ENCODE measurements at places on chromosomes 6 and 20. TPM values are rescaled to one million over a fixed set of nuclear protein-coding genes. Genes with fewer than 3 reads are reported as not detected.

DNA sequence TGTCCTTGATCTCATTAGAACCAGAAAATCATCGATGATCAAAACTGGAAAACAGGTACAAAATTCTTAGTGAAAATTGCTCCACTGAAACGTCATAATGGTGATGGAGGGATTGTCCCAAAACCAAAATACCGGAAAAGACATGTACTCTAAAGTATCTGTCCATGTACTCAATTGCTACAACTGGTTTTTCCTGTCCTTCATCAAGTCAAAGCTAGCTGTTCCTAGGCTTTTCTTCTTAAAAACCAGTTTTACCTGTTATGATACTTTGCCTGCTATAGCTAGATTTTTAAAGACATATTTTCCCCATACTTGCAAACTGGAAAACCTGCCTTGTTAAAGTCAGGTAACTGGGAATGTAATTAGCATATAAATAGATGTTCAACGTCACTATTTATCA, 50.5 kb upstream of the LRRC1 start:
- no peak for DNase-seq

- no peak for DNase-seq
These were observed 74.2 kb downstream of the CD164 start for GRCh38 chr6:109308018-109308492.

DNA sequence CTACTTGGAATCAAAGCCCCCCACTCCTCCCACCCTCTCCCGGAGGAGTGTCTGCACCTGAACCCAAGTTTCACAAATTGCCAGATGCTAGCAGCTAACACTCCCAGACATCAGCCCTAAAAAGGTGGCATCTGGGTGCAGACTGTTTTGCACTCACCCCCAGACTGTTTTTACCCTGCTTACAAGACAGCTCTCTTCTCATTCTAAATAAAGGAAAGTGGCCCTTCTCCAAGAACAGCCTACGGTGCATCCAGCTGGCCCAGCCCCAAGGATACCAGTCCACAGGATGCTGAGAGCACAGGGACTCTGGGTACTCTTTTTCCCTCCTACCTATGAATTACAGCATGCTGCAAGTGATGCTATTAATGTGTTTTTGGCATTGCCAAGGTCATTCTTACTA, 842.0 kb upstream of the FLRT3 start:
- no peak for DNase-seq

OTOR gene
- 0.14 TPM for polyA plus RNA-seq

GRCh38 chr6:33983721-33984465, 162.0 kb downstream of the GRM4 start:
- DNase-seq = no peak

DNA sequence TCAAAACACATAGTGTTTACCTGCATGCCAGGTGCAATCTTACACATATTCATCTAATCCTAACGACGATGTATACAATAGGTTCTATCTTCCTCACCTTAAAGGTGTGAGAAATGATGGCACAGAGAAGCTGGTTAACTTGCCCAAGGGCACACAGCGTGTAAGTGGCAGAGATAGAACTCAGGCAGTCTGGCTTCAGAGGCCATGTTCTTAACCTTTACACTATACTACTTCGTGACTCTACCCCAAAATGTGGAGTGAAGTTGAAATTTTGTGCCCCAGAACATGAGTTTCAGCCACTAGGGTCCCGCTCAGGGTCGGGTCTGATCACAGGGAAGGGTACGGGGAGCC, 584 bp downstream of the VPS52 start:
- no peak for DNase-seq

- no peak for DNase-seq
These were observed 82.5 kb downstream of the TRIM27 start for GRCh38 chr6:28841290-28841689.

DNA sequence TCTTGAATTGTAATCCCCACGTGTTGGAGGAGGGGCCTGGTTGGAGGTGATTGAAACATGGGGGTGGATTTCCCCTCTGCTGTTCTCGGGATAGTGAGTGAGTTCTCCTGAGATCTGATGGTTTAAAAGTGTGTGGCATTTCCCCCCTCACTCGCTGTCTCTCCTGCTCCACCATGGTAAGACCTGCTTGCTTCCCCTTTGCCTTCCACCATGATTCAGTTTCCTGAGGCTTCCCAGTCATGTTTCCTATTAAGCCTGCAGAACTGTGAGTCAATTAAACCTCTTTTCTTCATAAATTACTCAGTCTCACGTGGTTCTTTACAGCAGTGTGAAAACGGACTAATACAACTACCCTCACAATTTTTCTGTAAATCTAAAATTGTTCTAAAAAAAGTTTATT, 26.8 kb upstream of the FAM184A start:
- no peak for DNase-seq

Data from renal cortex interstitium (tissue), 15 donors.